ENCODE measurements at places on chromosomes 16 and 17.
A peak's percentile ranks its signal among the peaks of the same experiment; 100 is the strongest.

- peak; percentile 99 for DNase-seq
Observed at GRCh38 chr17:76716146-76716838, 5.5 kb upstream of the MXRA7 start.

GRCh38 chr16:55526441-55526840, 17.6 kb downstream of the LPCAT2 start:
- DNase-seq: no peak

GRCh38 chr17:21129023-21129681, 2.4 kb downstream of the DHRS7B start:
- DNase-seq: no peak

- DNase-seq: peak; percentile 70
Observed at GRCh38 chr17:80426671-80427326, 11.8 kb downstream of the ENDOV start.

GRCh38 chr16:13178318-13178717, 276.9 kb downstream of the SHISA9 start:
- DNase-seq: no peak

DNA sequence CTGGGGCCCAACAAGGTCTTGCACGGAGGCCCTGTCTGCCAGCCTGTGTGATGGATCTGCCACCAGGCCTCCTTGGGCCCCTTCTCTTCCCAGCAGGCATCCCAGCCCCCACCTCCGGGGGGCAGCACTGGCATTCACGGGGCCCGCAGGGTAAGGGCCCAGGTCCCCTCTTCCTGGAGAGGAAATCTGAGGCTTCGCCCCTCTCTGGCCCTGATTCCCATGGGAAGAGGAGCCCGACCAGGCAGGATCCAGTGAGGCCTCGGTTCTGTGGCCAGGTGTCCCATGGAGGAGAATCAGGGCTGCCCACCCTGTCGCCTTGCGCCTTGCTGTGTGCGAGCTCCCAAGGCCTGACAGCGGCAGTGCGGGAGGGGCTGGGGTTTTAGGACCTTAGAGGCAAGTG, 48.4 kb downstream of the PDPK1 start:
- DNase-seq: no peak

DNA sequence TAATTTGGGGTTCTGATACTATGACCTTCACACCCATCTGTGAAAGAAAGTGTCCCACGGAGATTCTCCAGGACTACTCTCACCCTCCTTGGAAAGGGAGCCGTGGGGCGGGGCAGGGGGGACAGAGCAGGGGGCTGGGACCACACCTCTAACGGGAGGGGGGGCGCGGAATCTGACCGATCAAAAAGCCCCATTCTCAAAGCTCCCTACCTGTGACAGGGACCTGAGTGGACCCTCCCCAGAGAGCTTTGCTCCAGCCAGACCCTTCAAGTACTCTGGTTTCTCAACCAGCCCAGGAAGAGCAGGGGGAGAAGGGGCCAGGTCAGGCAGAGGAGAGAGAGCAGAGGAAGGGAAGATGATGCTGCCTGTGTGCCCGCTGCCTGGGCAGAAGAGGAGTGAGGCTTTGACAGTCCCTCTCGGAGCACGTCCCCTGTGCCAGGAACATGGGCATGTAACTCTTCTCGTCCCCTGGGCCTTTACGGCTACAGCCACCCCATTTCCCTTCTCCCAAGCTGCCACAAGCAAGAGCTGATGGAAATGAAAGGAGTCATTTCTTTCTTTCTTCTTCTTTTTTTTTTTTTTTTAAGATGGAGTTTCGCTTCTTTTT, 682 bp downstream of the XAF1 start:
- no peak for DNase-seq

DNA sequence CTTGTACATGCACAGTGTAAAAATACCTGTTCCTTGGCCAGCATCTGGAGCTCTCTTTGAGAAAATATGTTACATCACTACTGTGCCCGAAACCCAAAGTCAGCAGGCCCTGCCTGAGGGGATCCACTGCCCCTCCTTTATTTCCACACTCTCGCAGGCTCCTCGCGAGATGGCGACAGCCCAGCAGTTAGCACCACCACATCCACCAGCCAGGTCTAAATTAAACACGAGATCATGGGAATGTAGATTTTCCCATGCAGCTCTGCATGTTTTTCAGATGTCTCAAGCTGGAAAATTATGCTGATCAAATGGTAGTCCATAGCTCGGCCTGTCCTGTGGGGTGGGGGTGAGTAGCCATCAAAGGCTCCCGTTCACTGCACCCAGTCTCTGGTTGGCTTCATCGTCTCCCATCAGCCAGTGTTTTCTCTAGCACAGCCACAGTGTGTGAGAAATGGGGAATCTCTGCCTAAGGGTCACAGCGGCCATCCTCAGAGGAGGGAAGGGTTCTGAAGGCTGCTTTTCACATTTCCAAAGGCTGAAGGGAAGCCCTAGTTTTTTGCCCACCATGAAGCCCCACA, 34.7 kb downstream of the EPN2 start:
- DNase-seq: no peak

DNA sequence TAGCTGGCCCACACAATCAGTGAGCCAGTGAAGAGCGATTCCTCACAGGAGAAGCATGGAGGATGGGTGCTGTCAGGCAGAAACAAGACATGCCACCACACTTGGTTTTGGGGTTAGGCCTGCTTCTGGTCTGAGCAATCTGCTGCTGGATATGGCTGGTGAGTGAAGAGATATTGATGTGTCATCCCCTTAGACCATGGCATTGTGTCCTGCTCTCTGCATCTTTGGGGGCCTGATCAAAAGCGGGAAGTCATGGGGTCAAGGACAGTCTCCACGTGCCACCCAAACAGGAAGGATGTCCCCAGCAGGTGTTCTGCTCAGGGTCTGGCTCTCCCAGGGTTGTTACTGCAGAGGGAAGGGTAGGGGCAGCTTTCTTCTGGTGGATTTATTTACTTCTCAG, 140.7 kb downstream of the PRKCB start:
- DNase-seq: no peak

GRCh38 chr16:81912395-81912794, 98.9 kb downstream of the SDR42E1 start:
- no peak for DNase-seq

Measured in HL-60 (cell line).